ENCODE measurements at places on chromosomes 2 and 18.

DNA sequence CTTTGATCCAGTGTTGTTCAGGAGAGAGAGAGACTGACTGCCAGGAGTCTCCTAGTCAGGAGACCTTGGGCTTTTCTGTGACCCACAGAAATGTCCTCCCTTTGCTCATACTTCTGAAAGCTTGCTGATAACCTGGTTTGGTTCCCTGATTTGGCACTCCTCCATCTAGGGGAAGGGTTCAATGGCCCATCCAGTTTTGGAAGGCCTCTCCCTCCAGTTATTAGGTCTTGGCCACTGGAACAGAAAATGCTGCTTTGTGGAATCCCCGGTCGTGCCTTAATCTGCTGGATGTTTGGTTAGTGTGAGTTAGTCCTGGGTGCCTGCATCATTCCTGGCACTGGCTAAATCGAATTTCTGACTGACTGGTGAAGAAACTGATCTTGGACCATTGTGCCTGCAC is 35.7 kb downstream of the KDM3A start:
- no peak for DNase-seq

- no peak for DNase-seq
Measured at GRCh38 chr2:149744865-149745264, 157.3 kb upstream of the MMADHC start.

GRCh38 chr2:146489386-146489785 is 1355.4 kb upstream of the ACVR2A start:
- no peak for DNase-seq

- DNase-seq, result no peak
Measured at GRCh38 chr18:61597316-61597715, 264.1 kb downstream of the CDH20 start.

DNA sequence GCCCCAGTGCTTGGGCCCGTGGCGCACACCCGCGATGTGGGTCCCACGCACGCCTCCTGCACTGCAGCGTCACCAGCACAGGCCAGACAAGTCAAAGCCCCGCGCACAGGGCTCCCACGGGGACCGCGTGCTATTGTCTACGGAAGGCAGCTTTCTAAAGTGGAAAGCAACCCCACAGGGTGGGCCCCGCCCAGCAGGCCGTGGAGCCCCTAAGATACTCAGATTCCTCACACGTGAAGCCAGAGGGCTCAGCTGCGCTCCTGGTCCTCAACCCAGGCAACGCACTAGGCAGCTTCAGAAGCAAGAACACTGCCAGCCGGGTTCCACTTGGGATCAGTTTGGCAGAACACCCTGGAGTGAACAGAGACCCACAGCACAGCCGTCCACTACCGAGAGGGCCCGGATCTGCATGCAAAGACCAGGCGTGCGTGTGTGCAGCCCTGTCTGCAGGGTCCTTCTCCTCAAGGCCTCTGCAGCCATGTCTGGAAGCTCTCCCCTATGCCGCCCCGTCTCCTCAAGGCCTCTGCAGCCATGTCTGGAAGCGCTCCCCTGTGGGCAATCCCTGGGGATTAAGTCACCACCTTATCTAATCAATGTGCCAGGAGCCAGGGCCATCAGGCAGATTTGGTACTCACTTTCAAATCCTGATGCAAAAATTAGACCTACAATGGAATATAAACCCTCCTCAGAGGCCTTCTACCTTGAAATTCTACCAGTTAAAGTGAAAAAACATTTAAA is 231.3 kb downstream of the HDAC4 start:
- DNase-seq, result no peak

- DNase-seq, result no peak
Measured at GRCh38 chr2:158095269-158095668, 6.4 kb upstream of the UPP2 start.

- DNase-seq, result no peak
Measured at GRCh38 chr2:75667884-75668283, 21.3 kb downstream of the MRPL19 start.

GRCh38 chr2:111168528-111169239 is 48.0 kb downstream of the BCL2L11 start:
- DNase-seq, result peak; percentile 33

DNA sequence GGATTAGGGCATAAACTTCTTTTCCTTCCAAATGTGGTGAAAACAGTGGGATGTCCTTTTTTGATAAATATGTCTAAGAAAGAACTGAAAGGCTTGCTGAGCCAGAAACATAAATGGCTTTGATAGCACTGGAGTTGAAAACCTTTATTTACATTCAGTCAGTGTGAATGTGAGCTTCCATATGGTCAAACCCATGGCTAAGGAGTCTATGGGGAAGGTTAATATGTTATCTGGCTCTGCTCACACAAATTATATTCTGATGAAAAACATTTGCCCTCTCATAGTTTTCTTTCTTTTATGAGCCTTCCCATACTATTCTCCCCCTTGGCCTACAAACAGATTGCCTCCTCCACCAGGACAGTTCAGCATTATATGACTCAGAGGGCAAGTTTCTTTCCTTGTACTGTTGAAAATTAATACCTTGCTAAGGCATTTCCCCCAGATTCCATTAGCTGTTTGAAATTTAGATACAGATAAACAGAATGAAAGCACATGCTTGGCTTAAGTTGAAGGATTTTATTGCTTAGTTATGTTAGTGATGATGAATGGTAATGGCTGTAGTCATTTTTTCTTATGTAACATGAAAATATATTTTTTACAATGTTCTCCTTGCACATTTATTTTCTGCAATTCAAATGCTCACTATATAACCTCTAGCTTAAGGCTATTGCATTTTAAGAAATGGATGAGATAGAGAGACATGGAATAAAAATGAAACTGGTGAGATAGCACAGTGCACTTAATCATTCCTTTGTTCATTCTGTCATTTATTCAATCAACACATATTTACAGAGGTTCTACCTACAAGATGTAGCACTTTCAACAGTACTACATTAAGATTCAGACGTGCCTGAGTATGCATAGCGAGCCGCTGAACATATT is 544.1 kb downstream of the LRRTM4 start:
- DNase-seq, result no peak

- peak; percentile 90 for DNase-seq
Measured at GRCh38 chr2:65017335-65017734, 28.1 kb downstream of the SLC1A4 start.

Measured in common myeloid progenitor, CD34-positive (primary cell).